Gastroesophageal sphincter (tissue), 4 donors: ENCODE measurements at places on chromosomes 11 and 22. TPM values are rescaled to one million over a fixed set of nuclear protein-coding genes. Genes with fewer than 3 reads are reported as not detected.

DNA sequence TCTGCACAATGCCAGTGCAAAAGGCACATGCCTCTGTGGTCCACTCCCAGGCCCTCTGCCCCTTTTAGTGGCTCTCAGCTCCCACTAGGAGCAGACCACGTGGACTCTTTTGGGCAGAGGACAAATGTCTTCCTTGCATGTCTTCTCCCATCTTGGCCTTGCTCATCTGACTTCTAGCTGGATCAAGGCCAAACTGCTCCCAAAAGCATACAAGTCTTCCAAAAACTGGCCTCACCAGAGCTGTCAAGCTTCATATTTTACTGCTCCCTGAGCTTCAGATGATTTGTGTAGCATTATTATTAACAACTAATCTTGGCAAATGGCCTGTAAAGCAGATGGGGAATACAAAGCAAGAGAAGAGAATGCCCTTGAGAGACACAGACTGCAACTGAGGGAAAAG, 6.9 kb downstream of the SMPD1 start:
- no peak for ATAC-seq

DNA sequence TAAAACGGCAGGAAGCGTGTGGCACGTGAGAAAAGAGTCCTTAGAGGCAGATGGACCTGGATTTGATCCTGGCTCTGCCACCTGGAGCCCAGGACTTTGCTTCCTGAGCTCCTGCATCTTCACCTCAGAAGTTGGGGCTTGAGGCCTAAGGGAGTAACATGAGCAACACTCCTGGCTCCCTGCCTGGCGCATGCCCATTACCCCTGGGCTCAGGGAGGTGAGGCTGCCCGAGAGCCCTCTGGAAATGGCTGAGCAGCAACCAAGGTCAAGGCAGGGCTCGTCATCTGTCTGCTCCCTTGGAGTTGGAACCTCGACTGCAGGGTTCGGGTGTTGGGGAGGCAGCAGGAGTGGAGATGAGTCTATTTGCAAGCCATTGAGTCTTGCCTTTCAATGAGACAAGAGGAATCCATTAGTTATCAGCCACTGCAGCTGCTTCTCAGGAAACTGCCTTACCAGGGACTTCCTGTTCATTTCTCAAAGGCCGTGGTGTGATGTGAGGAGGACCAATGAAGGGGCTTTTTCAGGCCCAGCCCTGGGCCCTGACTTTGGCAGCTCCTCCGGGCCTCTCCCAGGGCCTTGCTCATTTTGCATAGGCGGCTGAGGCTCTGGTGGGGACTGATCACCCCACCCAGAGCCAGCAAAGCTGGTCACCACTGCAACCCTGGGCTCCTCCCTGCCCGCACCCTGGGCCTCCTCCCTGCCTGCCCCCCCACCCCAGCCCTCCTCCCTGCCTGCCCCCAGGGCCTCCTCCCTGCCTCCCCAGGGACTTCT, 6.4 kb downstream of the FADS2 start:
- ATAC-seq = peak; percentile 52

DNA sequence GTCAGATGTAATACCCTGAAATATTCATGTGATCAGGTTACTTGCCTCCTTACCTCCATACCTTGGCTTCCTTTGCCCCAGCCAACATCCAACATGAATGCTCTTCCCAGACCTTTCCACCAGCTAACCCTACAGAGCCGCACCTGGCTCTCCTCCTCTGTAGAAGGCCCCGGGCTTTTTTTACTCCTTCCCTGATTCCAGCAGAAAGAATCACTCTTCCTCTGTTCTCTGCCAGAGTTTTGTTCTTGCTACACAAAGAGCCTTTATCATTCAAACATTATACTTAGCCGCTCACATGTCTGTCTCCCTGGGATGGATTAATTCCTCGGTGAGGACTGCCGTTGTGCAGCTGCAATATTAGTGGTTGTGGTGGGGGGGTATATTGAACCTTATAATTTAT, 116.8 kb upstream of the GRAMD1B start:
- no peak for ATAC-seq

The RBFOX2 gene
- total RNA-seq = 148 TPM
